ENCODE measurements at places on chromosomes 3 and 15. TPM values are rescaled to one million over a fixed set of nuclear protein-coding genes. Genes with fewer than 3 reads are reported as not detected.

The ARHGEF26 gene
- polyA plus RNA-seq: 0.22 TPM

The PLCD1 gene
- polyA plus RNA-seq: not detected

The PRKCD gene
- 37.3 TPM for polyA plus RNA-seq

The LTF gene
- not detected for polyA plus RNA-seq

The IL20RB gene
- polyA plus RNA-seq: not detected

The IL5RA gene
- not detected for polyA plus RNA-seq

The NXPE3 gene
- polyA plus RNA-seq: 30.2 TPM

The AADACL2 gene
- polyA plus RNA-seq: not detected

The EPHB1 gene
- polyA plus RNA-seq: not detected

The FGF12 gene
- not detected for polyA plus RNA-seq

GRCh38 chr3:8380904-8381704 is 120.5 kb upstream of the LMCD1 start:
- DNase-seq: no peak

- no peak for DNase-seq
Measured at GRCh38 chr3:44019736-44020135, 221.9 kb upstream of the TOPAZ1 start.

- DNase-seq: peak; percentile 48
Measured at GRCh38 chr15:41603941-41604911, 45.2 kb downstream of the TYRO3 start.

- no peak for DNase-seq
Measured at GRCh38 chr15:27241943-27242342, 271.0 kb downstream of the GABRG3 start.

GRCh38 chr15:49236869-49237268 is 66.8 kb downstream of the GALK2 start:
- no peak for DNase-seq

GRCh38 chr3:32018757-32019564 is 37.4 kb downstream of the ZNF860 start:
- DNase-seq: peak; percentile 15

GRCh38 chr3:188060264-188060835 is 93.6 kb upstream of the LPP start:
- DNase-seq: no peak

DNA sequence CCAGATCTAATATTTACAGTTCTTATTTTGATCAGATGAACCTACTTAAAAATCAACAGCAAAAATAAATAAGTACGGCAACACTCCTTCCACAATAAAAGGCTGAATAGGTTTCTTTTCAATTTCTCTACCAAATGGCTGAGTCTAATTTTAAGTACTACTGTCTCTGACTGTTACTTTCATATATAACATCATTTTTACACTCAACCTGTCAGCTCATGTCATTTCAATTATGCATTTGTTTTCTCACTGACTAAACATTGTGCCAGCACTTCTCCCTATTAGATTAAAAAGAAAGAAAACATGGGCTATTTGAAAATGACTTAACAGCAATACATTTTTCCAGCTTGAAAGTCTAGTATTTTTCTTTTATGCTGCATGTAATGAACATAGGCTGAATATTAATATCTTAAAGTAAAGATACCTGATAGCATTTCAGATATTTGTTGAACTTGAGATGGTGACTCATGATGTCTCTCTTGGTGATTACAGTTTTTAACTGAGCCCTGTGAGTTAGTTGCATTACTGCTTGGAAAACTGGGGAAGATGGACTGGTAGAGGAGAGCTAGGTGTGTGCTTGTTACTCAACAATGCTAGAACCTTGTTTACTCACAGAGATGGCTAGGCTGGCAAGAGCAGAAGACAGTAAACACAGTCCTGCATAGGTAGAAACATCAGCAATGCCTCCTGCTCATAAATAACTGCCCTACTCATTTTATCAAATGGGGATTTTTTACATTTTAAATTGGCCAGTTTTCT is 73.9 kb downstream of the PEX5L start:
- no peak for DNase-seq

- no peak for DNase-seq
Measured at GRCh38 chr3:149315694-149316093, 17.7 kb downstream of the TM4SF18 start.

DNA sequence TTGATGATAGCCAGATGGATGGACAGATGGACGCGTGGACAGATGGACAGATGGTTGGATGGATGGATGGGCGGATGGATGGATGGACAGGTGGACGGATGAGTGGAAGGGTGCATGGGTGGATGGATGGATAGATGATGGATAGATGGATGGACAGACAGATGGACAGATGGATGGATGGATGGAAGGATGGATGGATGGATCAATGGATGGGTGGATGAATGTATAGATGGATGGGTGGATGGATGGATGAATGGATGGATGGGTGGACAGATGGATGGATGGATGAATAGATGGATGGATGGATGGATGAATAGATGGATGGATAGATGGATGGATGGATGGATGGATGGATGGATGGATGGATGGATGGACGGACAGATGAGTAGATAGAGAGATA is 40.9 kb downstream of the GABRB3 start:
- no peak for DNase-seq

DNA sequence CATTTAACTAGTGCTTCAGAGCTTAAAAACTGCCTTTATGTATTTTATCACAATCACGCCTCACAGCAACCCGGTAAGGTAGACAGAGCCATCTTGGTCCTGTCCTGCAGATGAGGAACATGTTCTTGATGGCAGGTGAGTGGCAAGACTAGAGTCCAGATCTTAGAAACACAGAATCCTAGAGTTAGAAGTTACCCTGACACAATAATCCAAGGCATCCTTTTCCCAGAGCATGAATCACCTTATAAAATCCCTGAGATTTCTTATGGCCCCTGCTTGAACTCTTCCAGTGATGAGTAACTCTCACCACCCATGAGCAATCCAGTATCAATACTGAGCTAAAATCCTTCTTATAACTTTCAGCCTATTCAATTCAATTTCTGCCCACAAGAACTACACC is 16.9 kb downstream of the POPDC2 start:
- no peak for DNase-seq

GRCh38 chr3:151387842-151388241 is 3.3 kb upstream of the P2RY12 start:
- no peak for DNase-seq

Measured in naive B cell (primary cell).